Stimulated activated CD8-positive, alpha-beta memory T cell treated with anti-CD3 and anti-CD28 coated beads, Interleukin-2, amount 100 ng/mL, for 1 hour (primary cell): ENCODE measurements at places on chromosomes 16 and 17.
A peak's percentile ranks its signal among the peaks of the same experiment; 100 is the strongest.

- DNase-seq: no peak
Observed at GRCh38 chr17:57875290-57876022, 25.6 kb upstream of the MRPS23 start.

GRCh38 chr16:3149193-3149530 is 14.3 kb downstream of the ZNF213 start:
- DNase-seq: no peak

DNA sequence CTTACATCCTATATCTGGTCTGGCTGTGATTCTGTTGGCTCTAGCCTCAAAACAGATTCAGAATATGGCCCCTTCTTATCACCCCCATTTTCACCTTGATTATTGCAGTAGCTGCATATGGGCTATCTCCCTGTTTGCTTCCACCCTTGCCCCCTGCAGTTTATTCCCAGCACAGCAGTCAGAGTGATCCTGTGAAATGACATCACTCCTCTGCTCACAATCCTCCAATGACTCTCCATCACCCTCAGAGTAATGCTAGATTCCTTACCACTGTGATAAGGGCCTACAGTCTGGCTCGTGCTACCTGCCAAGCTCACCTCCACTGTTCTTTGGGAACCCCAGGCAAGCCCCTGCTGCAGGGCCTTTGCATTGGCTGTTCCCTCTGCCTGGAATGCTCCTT is 92.5 kb downstream of the ASIC2 start:
- DNase-seq: no peak

GRCh38 chr17:48754500-48755261 is 26.1 kb upstream of the HOXB13 start:
- DNase-seq: no peak

GRCh38 chr17:9256751-9257629 is 235.7 kb downstream of the NTN1 start:
- DNase-seq: no peak

- no peak for DNase-seq
Observed at GRCh38 chr16:31274831-31275816, 15.3 kb downstream of the ITGAM start.

GRCh38 chr16:4695473-4696171 is 2.3 kb downstream of the NUDT16L1 start:
- no peak for DNase-seq

DNA sequence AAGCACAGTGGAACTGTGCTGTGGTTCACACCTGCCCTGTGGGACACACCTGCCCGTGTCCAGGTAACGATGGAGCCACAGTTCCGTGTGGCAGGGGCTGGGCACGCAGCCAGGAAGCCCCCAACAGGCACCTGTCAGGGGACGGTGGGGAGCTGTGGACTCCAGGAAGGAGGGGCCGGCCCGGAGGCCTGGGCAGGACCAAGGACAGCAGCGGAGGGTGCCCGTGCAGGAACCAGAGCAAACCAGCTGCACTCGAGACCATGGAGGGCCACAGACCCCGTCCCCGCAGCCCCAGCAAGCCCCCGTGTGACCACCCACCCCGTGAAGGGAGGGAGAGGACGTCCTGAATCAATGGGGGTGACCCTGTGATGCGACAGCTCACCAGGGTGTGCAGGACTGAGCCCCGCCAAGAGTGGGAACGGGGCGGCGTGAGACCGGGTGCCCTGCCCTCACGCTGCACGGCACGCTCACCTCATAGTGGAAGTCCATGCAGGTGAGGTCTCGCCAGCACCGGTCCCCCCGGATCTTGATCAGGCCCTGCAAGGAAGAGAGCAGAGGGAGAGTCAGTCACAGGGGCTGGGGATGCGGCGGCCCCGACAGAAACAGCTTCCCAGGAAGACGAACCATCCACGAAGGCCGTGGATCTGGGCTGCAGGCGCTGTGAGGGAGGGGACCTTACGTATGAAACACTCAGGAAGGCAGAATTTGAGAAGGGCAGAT is 78.1 kb downstream of the LMF1 start:
- no peak for DNase-seq

- DNase-seq: no peak
Observed at GRCh38 chr16:63447121-63447520, 1410.9 kb upstream of the CDH8 start.

DNA sequence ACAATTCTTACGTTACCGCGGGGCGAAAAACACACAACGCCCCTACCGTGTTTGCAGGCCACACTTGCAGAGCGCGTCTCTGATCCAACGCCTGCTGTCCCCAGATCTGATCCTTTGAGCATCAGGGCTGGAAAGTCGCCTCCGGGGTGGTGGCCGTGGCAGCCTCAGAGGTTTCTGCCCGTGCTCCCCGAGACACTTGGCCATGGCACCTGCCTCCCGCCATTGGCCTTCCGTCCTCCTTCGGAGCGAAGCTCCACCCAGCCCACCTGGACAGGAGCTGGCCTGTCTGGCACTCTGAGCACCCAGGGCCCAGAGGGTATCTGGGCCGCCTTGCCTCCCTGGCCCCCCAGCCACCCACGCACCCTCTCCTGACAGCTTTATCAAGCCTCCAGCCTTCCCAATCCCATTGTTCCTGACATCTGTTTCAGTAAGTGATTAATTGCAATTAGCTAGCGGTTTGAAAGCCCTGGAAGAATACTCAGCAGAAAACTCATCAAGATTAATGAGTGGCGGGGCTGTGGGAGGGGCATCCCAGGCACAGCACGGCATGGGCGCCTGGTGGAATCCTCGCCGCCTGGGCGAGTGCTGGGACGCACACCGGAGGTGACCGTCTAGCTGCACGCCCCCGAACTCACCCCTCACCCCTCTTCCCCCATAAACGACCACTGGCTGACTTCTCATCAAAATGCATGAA is 181.5 kb upstream of the GSE1 start:
- no peak for DNase-seq

DNA sequence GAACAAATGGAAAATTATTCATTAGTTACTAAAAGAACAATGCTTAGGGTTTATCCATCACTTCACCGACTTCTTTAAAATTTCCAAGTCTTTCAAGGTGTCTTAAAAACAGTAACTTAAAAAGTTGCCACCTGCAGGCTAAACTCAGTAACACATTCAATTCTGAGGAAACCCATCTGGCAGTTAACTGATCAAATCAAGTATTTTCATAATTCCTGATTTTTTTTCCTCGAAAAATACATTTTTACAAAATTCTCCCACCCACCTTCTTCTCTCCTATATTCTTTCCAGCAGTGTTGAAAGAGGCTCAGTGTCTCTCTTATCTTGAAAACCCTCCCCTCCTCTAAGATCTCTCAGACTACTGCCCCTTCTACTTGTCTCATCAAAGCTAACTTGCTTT is 29.9 kb downstream of the PARN start:
- no peak for DNase-seq

DNA sequence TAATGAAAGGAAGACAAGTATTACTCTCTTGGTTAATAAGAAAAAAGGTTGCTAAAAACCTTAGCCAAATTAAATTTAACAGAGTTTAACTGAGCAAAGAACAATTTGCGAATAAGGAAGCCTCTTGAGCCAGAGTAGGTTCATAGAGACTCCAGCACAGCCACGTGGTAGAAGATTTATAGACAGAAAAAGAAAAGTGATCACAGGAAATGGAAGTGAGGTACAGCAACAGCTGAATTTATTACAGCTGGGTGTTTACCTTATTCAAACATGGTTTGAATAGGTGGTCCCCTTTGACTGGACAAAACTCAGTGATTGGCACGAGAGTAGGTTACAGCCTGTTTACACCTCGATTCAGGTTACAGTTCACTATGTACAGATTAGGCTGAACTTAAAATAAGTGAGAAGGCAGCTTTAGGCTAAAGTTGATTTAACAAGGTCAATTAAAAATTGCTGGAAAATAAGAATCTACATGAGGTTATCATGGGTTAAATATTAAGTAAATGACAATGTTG is 3.3 kb upstream of the CCL15 start:
- DNase-seq: no peak

DNA sequence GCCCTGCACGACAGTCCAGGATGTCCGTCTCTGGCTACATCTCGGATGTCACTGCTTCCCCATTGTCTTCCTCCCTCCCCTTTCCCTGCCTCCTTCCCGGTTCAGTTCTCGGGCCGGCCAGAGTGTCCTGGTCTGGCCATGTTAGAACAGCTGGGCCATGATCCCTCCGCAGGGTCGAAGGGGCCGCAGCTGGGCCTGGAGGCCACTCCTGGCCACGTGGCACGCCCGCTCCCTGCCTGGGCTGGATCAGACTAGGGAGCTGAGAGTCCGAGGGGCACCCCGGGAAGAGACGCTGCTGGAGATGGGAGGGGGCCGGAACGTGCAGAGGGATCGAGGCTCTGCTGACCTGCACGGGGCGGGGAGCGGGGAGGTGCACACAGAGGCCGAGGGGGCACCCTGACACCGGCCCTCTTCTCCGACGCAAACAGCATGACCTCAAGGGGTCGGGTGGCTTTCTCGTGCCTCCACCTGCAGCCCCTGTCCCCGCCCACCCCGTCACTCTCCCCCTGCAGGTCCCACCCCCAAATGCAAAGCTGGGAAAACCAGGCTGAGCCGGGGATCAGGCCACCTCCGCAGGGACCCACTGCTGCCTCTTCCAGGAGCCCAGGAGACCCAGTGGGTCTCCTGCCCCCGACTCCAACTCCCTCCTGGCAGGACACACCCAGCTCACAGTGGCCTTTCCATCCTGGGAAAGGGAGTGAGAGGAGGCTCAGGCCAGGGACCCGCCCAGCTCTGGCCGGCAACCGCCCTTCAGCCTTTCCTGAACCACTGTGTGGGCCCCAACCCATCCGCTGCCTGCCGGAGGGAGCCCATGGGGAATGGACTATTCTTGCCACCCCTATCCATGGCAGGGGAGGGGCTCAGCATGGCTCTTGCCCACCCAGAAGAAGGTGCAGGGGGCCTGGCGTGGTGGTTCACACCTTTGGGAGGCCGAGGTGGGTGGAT is 38.5 kb downstream of the CTU2 start:
- no peak for DNase-seq

GRCh38 chr16:90023078-90023447 is 3.8 kb upstream of the DBNDD1 start:
- DNase-seq: no peak

GRCh38 chr16:89720813-89721545 is at the start of the genes VPS9D1 and ZNF276:
TSS of gene VPS9D1 (minus strand) at chr16:89720898. CDS start at chr16:89720861, 37 bp downstream.
TSS of gene ZNF276 (plus strand) at chr16:89721537. CDS start at chr16:89721641, 104 bp downstream.
- peak; percentile 78 for DNase-seq

- no peak for DNase-seq
Observed at GRCh38 chr17:63442549-63443035, 3.5 kb downstream of the CYB561 start.

- no peak for DNase-seq
Observed at GRCh38 chr17:16878084-16878483, 93.8 kb downstream of the TNFRSF13B start.

DNA sequence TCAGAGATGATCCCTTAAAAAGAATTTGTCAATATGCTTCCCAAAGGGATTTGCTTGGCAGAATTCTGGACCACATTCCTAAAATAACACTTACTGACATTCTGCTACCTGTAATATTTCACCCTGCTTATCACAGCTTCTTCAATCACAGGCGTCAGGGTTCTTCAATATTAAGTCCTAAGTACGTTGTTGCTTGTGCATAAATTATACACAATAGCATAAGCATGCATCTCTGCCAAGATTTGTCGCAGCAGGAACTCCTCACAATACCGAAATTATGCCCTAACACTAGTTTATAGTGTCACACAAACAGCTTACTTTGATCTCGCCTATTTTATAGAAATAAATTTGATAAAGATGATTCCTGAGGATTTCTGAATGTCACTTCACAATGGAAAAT is 48.9 kb downstream of the UBE2G1 start:
- no peak for DNase-seq

- DNase-seq: no peak
Observed at GRCh38 chr16:73205153-73205886, 157.4 kb upstream of the ZFHX3 start.

DNA sequence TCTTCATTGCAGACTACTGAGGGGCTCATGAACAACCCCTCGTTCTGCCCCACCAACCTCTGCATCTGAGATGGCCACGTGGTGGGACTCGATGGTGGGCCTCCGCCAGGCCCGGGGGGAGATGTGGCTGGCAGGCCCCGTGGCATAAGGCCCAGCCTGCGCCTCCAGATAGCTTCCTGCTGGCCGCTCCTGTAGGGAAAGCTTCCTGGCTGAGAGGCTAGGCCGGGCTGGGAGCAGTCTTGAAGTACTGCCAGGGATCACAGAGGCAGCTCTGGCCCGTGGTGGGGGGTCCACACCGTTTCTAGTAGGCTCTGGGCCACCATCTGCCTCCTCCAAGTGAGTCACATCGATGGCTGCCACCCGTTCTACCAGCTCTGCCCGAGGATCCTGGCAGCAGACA is 7.6 kb downstream of the CAMKK1 start:
- DNase-seq: no peak

GRCh38 chr16:11632455-11632939 is 35.8 kb upstream of the SNN start:
- no peak for DNase-seq

- DNase-seq: no peak
Observed at GRCh38 chr16:88783391-88784073, 1.5 kb downstream of the PIEZO1 start.

DNA sequence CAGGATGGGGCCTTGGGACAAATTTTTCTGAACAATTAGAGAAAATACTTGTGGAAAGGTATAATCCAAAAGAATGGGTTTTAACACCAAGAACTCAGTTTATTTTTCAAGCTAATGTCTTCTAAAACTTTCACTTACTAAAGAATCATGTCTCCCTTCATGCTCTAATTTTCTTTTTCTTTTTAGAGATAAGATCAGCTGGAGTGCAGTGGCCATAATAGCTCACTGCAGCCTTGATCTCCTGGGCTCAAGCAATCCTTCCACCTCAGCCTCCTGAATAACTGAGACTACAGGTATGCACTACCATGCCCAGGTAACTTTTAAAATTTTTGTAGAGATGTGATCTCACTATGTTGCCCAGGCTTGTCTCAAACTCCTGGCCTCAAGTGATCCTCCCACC is 5.5 kb downstream of the OR4D1 start:
- no peak for DNase-seq

- DNase-seq: no peak
Observed at GRCh38 chr16:25140459-25140858, 28.9 kb downstream of the LCMT1 start.

DNA sequence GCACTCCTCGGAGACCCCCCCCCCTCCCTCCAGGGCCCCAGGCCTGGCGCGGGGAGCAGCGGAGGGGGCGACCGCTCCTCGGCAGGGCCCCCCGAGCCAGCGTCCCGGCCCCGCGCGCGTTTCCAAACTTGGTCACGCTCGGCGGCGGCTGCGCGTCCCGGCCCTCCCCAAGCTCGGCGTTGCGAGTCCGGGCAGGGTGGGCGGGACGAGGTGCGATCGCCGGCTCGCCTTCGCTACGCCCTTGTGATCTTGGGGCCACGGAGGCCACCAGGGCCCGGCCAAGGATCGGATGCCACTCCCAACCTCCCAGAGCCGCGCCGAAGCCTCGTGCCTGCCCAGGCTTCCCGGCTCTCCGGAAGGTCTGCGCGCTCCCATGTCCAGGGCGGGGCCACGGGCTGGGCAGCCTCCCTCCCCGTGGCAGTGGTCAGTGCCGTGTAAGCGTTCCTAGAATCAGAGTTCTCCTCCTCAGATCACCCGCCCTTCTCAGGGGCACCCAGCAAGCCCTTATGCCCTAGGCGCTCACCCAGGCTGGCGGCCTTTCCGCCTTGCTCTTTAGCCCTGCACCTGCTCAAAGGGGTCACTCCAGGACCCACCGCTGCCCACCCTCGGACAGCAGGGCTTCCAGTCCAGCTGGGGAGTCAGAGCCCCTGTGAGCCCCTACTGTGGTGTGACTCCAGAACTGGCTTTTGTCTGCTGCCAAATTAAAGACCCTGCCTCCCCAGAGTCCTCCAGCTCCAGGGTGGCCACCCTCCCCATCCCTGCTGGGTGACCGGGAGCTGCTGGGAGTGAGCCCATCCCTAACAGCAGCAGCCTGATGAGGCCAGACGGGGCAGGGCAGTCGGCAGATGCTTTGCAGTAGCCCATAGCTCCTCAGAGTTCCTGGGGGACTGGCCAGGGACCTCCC is 12.2 kb upstream of the MRPS23 start:
- no peak for DNase-seq

GRCh38 chr17:76843703-76844484 is 24.3 kb upstream of the MGAT5B start:
- no peak for DNase-seq
